ENCODE measurements at places on chromosomes 3 and 15.

- DNase-seq, result no peak
Observed at GRCh38 chr3:35594739-35595138, 44.6 kb upstream of the ARPP21 start.

DNA sequence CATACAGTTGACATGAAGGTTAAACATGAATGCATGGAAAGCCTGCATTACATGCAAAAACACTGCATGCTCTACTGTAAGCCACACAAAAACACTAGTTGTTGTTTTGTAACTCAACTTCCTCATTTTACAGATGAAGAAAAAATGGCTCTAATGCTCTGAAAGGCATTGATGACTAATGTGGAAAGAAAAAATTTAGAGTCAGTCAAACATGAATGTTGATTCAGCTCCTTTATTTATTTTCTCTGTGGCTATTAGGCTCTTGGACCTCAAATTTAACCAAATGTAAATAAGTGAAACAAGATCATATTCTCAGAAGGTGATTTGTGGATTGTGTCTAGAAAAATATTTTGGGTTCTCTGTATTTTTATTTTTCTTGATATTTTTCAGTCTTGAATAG, 336.7 kb upstream of the ZNF717 start:
- no peak for DNase-seq

- no peak for DNase-seq
Observed at GRCh38 chr3:102142379-102143060, 292.3 kb upstream of the ZPLD1 start.

- no peak for DNase-seq
Observed at GRCh38 chr3:12895391-12896062, 54.2 kb upstream of the RPL32 start.

DNA sequence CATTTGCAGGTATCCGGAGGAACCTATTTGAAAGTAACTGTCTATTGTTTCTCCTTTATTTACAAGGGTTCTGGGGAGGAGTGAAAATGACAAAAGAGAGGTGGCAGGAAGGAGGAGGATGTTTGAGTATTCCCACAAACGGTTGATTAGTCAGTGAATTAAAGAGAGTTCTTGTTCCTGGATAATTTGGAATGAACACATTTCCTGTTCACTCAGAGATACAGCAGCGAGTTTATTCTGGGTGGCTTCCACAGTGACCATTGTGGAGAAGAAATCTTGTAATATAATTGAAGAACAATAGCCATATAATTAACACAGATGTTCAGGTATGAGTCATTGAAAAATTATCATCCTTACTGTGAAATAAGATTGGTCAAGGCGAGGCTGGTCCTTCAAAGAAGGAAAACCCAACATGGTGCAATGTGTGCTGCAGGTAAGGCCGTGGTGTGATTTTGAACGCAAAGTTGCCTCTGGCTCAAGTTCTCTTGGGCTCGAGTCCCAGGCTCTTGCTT, 77.3 kb downstream of the NFKBIZ start:
- DNase-seq, result no peak

- DNase-seq, result no peak
Observed at GRCh38 chr3:38349684-38350359, 3.2 kb downstream of the XYLB start.

DNA sequence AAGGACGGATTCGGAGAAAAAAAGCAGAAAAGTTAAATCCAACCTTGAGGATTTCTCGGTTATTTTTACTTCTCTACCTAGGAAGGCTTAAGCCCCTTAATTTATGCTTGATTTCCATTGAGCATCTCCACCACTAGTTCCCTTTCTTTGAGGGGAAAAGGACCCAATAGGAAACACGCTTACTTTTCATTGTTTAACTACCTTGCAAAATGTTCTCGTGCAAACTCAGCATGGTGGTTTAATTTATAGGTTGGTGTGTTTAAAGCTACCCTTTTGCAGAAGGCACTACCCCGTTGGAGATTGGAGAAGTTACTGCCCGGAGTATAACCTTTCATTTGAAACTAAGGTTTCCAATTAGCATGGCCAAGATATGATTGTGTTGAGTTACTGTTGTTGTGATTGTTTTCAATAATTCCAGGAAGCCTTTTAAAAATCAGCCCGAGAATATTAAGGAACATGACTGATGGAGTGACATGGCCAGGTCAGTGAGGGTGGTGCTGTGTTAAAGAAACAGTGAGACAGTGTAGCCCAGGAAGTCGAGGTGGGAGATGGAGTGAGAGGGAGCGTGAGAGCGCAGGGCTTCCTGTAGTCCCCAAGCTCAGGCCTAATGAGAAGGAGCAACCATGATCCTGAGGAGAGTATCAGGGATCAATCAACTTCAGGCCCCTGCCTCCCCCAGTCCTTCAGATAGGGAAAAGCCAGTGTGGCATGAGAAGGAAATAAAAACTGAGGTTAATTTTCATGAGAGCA, 76.6 kb downstream of the AQP9 start:
- no peak for DNase-seq

DNA sequence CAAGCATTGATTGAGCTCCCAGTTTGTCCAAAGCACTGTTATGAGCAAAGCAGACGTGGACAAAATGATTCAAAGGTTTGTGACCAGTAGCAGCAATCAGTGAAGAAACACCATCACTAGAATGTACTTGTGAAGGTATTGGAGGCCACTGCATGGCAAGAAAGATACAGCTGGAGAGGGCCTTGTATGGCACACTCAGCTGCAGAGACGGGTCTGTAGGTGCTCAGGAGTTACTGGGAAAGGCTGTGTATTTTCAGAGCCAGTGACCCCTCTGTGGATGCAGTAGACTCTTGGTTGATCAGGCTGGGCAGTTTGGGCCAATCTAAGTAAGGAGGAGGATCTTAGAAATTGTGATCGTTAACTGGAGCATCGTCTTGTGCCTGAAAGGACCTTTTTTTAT, 120.0 kb downstream of the GHSR start:
- DNase-seq, result no peak

DNA sequence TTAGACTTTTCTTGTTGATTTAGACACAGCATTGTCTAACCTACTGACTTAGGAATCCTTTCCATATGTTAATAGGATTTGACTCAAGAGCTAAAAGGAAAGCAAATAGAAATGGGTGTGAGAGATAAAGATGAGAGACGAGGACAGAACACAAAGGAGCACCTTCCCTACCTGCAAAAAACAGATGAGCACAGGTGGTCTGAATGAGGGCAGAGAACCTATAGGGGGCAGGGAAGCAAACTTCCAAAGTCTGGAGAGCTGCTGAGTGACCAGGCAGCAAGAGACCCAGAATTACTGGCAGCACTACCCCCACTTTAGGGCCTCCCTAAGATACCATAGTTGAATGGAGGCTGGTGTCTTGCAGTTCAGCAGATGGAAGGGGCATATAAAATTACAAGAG, 98.1 kb upstream of the CTNNB1 start:
- DNase-seq, result no peak

DNA sequence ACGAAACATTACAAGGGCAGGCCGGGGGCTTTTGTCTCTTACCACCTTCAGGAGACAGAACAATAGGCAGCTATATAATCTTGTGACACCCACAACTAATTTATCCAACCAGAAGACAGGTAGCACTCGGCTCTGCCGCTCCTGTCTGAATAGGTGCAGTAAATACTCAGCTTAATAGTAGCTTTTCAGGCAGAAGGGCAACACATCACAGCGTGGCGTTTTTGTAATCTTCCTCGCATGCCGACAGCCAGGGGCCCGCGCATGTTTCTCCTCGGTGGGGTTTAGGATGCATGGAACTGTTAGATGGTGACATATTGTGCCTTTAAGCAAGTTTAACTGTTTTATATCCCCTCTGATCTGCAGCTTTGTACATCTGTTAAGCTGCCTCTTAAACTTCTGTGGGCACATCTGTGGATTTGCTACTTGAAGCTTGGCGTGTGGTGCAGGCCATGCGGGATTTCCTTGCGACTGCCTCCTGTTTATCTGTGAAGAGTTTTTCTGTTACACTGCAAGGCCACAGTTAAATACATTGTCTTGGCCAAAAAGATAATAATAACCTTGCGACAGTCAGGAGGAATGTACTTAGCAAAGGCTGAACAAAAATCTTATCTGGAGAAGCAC, 123.2 kb upstream of the BNIP2 start:
- no peak for DNase-seq

GRCh38 chr15:61501815-61502389, 272.8 kb upstream of the RORA start:
- no peak for DNase-seq

Measured in stimulated activated CD8-positive, alpha-beta memory T cell treated with anti-CD3 and anti-CD28 coated beads, Interleukin-4, amount 100 ng/mL, for 1 hour (primary cell).